ENCODE measurements at places on chromosomes 16 and 17.

DNA sequence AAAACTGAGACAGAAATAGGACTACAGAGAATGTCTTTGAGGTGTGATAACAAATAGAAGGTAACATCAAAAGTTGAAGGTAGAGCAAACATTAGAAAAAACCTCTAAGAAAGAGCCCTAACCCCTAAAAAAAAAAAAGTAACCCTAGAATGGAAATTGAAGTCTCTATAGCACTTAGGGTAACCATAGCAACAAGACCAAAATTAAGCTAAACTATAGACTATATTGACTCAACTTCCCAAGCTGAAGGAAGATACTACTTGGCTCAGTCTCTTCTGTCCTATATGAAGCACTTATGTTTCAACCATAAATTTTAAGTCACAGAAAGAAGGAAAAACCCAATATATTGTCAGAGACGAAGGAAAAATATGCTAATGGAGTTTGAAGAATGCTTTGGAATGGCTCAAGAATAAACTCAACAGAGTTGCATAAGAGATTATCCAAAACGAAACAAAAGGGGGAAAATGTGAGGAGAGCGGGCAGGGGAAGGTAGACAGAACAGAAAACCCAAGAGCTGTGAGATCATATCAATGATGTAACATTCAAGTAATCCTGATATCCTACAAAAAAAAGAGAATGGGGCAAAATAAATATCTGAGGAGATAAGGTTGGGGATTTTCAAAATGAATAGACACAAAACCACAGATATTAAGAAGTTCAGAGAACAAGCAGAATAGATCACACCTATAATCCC is 88.4 kb downstream of the USP32 start:
- DNase-seq, result no peak

DNA sequence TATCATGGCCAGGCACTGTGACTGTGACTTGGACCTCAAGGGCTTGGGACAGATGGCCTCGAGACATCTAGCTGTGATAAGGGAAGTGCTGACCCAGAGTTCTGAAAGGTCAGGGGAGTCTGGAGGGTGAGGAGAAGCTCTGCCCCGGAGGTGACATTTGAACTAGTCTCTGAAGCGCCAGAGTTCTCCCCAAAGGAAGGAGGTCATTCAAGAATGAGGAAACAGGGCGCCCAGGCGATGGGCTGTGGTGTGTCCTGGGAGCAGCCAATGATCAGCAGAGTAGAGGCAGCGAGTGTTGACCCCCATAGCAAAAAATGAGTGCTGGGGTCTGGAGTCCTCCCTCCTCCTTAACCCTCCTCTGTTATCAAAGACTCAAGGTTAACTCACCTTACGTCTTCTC is 4.9 kb downstream of the STARD3 start:
- no peak for DNase-seq

DNA sequence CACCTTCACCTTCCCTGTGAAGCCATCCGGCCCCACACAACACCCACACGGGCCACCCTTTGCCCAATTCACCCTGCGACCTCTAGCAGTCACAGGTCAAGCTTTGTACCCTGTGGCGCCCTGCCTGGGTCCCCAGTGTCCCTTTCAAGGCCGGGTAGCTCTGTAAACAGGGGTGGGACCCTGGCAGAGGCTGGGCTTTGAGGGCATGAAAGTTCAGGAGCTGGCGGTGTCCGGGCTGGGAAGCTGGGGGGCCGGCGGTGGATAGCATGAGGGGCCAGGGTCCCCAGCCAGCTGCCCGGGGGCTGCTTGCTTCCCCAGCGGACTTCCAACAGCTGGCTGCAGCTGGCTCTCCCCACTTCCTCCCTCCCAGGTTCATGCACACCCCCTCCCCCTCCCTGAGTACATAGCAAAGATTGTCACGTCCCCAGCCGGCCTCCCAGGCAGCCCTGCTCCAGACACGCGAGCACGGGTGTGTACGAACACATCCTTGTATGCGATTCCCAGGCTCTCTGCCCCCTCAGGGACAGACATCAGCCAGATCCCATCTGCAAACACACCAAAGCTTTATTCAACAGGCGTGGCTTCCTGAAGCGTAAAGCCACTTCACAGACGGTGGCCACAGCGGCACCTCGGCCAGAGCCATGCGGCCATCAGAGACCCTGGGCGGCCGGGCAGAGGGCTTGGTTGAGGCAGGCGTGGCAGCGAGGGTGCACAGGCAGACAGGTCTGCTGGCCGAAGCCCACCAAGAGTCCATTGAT is 8.2 kb downstream of the NTHL1 start:
- peak; percentile 97 for DNase-seq

GRCh38 chr16:78659668-78660217 is 560.3 kb downstream of the WWOX start:
- DNase-seq, result no peak

GRCh38 chr17:34663714-34664113 is 84.3 kb downstream of the TMEM132E start:
- no peak for DNase-seq

- no peak for DNase-seq
Observed at GRCh38 chr17:50365165-50365564, 7.8 kb downstream of the MRPL27 start.
